ENCODE measurements at places on chromosomes 6 and 20.

DNA sequence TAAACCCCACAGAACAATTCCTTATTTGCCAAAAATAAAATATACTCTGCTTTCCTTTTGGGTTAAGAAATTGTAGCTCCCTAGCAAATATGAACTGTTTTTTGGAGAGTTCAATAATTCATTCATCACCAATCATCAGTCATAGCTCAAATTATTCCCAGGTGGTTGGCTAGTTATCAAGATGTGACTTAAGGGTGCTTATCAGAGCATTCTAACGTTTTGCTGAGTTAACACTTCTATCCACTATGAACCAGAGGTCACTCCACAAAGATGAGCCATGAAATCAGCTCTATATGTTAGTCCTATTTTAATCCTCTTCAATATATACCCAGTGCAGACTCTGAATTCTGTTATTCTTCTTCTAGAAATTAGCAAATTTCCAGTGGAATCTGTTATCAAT is 379.1 kb downstream of the TENT5A start:
- DNase-seq = no peak

- no peak for DNase-seq
Observed at GRCh38 chr6:44538131-44538806, 150.8 kb downstream of the CDC5L start.

- DNase-seq = no peak
Observed at GRCh38 chr6:56720882-56721281, 78.2 kb upstream of the DST start.

GRCh38 chr6:43926634-43927531 is 156.9 kb downstream of the VEGFA start:
- peak; percentile 24 for DNase-seq

DNA sequence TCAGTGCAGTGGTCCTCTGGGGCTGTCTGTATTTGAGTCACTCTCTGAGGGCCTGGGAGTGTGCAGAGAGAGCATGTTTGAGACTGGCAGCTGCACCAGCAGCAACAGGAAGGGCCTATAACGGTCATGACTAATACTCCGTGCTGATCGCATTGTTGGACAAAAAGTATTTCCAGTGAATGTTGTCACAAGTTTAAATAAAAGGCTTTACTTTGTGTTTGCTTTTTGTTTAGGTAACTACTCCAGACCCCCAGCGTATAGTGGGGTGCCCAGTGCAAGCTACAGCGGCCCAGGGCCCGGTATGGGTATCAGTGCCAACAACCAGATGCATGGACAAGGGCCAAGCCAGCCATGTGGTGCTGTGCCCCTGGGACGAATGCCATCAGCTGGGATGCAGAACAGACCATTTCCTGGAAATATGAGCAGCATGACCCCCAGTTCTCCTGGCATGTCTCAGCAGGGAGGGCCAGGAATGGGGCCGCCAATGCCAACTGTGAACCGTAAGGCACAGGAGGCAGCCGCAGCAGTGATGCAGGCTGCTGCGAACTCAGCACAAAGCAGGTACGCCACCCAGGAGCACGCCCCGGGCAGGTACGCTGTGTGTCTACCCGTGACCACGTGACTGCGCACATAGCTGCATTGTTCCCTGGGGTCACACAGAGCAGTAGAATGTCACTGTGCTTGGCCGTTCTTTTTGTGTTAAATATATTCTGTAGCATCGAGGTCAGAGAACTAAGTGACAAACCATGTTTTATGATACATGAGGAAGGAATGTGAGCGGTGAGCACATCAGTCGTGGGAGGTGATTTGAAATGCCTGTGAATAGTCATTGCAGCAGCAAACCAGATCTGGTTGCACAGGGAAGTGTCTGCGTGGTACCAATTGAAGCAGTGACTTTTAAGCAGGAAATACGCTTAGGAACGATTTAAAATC is 174.7 kb downstream of the TMEM242 start:
- no peak for DNase-seq

GRCh38 chr6:73011945-73012344 is 213.4 kb downstream of the KHDC1L start:
- DNase-seq = no peak

DNA sequence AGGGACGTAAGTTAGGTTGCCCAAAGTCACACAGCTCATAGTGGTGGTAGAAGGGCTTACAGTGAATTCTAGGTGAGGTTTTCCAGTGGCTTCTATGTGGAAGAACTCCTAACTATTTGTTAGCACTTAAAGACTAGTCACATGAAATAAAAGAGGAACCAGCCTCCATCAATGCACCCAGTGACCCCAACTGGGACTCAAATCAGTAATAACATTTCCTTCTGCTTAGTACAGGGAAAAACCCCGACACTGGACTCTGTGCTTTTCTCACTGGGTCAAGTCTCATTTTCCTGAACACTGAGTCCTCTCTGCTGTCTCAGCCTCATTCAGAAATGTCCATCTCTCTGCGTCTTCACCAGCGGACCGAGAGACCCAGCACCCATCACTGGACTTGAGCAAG is 89.2 kb downstream of the SLC22A23 start:
- no peak for DNase-seq

DNA sequence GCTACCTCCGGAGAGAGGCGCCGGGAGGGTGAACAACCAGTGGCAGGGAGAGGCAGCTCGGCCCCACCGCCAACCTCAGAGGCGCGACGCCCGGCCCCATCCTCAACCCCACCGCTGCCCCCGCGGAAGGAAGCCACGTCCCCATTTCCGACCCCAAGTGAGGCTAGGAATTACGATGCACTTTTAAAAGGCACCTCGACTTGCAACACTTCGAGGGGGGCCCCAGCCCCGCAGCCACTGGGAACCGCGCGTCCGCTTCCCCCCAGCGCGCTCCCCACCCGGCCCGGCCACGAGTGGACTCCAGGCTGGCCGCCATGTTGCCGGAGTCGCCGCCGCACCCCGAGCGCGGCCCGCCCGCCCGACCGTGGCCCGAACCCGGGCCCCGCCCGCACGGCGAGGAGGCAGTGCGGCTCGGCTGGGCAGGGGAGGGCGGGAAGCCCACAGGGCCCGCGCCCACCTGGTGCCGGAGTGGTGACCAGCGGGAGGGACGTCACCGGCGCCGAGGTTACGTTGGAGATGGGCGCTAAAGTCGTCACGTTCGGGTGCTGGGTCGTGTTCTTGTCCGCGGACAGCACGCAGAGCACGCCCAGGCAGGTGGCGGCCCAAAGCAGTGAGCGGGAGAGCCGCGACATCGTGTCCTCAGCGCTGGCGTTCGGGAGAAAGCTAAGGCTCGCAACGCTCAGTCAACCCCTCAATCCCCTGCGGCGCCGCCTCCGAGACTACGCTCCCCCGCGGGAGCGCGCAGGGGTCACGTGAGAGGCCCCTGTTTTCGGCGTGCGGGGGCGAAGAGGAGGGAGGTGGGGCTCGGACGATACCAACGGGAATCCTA is at the start of gene CD164:
TSS of gene CD164 (minus strand) at position 721 of the 829 bp plus-strand sequence. CDS start at position 632, 89 bp downstream.
- peak; percentile 87 for DNase-seq

- DNase-seq = no peak
Observed at GRCh38 chr6:14274546-14275492, 157.2 kb downstream of the CD83 start.

GRCh38 chr6:116764629-116764960 is 924 bp downstream of the FAM162B start:
- DNase-seq = no peak

DNA sequence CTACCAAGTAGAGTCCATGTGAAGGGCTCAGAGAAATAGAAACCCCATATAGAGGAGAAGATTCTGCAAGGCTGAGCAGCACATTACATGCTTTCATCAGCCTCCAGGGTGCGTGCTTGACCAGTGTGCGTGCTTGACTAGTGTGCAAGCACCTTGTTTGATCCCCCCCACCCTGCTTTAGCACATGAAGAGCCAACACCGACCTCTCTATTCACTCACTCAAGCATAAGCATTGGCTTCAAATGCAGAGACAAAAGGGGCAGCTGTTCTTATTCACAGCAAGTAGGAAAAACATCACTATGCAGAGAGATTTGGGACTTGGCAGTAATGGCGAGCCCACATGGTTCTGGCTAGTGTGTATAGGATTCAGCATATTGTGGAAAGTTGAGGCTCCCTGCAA is 278.7 kb upstream of the RNF217 start:
- no peak for DNase-seq

DNA sequence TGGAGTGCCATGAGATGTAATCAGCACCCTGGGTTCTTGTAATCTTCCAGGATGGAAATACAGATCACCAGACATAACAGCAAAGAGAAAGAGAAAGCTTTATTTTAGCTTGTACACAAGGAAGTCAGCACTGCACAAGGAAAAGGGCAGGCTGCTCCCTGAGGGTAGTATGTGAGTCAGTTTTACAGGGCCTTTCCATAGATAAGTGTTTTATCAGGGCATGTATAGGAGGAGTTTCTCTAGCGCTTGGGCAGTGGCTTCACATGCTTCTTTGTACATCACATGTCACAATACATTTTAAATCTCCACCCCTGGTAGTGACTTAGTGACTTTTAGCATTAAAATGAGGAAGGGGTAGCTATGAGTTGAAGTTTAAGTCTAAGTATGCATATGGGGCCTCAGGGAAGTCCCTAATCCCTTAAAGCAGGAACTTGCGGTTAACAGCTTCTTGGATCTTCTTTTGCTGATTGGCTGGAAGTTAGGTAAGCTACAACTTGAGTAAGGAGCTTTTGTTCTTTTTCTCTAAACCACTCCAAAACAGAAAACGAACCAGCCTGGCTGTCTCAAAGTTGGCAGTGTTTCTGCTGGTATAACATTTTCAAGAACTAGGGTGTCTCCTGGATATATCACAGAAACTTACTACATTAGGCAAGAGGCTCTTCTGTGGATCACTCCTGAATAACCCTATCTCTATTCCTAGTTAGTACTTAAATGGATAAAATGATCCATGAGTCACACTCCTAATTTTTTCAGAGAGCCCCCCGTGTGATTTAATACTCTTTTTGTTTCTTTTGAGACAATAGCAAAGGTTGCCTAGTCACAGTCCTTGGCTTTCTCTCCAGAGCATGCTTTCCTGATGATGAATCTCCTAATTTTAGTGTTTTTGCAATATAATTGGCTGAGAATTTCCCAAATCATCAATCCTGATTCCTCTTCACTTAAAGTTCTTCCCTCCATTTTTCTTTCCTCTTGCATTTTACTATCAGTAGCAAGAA is 60.2 kb downstream of the MRAP2 start:
- no peak for DNase-seq

DNA sequence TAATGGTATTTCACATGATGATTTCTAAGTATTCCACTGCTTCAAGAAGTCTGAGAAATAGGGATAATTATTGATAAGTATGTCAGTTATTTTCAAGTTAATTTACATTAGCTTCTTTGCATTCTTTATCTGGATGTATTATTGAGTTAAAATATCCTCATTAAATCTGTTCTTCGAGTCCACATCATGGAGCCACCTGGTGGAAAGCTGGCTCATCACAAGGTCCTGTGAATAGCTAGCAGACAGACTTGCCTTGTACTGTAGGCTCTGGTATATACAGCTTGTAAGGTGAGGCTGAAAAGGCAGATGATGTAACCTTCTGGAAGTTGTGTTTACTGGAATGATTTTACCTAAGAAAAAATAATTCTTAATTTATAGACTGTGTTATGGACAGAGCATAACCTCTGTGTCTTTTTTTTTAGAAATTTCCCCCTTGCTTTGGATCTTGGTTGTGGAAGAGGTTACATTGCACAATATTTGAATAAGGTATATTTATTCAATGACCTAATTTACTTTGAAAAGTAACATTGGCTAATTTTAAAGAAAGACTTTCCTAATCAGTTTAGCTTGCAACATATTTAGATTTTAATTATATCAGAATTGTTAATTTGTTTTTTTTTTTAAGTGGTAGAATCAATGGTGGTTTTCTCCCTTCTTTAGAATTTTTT is 3.5 kb downstream of the NDUFAF5 start:
- DNase-seq = peak; percentile 6

GRCh38 chr6:42010185-42010891 is 40.0 kb upstream of the TAF8 start:
- DNase-seq = no peak

GRCh38 chr20:58084966-58085365 is 143.5 kb downstream of the ANKRD60 start:
- DNase-seq = no peak

DNA sequence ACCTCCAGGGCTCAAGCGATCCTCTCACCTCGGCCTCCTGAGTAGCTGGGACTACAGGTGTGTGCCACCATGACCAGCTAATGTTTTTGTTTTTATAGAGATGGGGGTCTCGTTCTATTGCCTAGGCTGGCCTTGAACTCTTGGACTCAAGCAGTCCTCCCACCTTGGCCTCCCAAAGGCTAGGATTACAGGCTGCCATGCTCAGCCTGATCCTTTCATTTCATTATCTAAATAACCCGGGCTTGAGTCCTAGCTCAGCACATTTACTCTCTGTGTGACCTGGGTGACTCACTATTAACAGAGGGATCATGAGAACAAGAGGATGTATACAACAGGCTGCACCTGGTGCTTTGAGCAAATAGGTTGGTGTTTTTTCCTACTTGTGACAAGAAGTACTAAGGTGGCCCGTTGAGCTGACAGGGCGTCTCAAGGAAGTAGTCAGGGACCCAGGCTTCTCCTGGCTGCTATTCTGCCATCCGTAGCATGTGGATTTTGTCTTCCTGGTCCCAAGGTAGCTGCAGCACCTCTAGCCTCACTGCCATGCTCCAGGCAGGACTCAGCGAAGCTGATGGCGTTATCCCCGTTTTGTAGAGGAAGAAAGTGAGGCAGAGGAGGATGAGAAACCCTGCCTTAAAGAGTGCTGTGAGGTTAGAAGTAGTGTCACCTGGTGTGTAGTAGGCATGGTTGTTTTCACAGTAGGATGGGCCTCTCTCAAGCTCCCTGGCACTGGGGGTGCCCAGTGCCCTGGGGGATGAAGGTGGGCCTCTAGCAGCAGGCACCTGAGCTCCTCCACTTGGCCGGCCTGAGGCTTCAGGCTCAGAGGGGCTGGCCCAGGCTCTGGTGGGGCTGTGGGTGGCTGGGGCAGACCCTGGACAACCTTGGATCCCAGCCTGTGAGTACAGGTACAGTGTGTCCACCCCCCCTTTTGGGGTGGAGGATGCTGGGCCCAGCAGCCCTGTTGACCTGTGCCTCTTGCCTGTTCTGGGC is 62.4 kb downstream of the ADNP start:
- no peak for DNase-seq

DNA sequence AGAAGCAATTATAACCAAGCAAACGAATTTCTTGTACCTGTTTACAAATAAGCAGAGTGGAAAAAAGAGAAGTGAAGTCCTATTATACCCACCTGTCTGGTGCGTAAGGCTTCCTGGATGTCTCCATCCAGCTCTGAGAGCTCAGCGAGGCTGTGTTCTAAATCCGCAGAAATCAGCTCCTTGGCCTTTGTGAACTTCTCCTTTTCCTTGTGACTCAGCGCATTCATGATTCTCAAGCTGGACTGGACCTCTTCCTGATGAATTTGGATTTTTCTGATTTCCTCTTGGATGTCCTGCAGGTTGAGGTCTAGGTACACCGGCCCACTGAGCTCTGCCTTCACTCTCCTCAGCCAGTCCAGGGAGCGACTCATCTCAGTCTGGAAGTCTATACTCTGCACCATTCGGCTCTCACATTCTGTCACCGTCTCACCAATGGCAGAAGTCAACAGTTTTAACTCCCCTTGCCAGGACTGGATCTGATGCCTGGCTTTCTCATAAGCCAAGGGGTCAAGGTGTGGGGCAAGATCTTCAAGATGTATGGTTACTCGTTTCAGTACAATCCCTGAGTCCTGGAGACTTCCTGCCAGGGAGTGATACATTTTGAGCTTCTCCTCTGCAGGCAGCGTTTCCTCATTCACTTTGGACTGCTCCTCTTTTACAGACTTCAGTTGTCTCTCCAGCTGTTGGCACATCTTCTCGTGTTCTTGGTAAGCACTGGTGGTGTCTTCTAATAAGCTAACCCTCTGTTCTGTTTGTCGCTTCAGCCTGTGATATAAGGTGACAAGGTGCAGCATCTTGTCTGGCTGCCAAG is 307.3 kb downstream of the SYNE1 start:
- DNase-seq = no peak

- no peak for DNase-seq
Observed at GRCh38 chr6:17269840-17270239, 11.3 kb upstream of the RBM24 start.
